ENCODE measurements at places on chromosomes 2 and 18. TPM values are rescaled to one million over a fixed set of nuclear protein-coding genes. Genes with fewer than 3 reads are reported as not detected.

IL1F10 gene
- not detected for total RNA-seq

TMEM178A gene
- 2.8 TPM for total RNA-seq

REG3G gene
- not detected for total RNA-seq

NMUR1 gene
- total RNA-seq, result not detected

CFAP53 gene
- total RNA-seq, result 0.22 TPM

ADAM23 gene
- 0.92 TPM for total RNA-seq

CCDC121 gene
- 2.5 TPM for total RNA-seq

DNA sequence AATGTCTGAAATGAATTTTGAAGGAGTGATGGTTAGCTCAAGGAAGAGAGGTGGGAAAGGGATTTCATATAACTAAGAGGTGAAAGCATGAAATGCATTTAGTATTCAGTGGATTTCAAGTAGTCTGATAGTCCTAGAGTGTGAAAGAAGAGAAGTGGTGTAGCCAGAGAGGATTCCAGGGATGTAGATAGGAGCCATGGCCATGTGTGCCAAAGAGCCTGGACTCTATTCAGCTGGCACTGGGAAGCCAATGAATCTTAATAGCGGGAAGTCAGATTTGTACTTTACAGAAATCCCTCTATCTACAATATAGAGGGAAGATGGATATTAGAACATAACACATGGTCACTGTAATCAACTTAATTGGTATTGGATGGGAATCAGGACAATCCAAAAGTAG, 8.3 kb upstream of the BOLL start:
- no peak for DNase-seq

DNA sequence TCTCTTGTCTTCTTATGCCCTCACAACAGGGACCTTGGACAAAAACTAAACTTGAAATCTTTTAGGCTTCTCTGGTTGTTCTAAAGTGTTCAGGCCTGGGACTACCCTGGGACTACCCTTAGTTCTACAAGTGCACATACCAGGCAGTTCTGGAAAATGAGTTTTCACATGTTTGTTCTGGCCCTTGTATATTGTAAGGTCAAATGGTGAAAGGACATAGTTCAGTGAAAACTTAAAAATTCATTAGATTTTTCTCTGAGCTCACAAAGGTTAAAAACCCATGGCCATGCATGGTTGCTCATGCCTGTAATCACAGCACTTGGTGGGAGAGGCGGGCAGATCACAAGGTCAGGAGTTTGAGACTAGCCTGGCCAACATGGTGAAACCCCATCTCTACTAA, 875.5 kb upstream of the FAM98A start:
- DNase-seq, result peak; percentile 50

DNA sequence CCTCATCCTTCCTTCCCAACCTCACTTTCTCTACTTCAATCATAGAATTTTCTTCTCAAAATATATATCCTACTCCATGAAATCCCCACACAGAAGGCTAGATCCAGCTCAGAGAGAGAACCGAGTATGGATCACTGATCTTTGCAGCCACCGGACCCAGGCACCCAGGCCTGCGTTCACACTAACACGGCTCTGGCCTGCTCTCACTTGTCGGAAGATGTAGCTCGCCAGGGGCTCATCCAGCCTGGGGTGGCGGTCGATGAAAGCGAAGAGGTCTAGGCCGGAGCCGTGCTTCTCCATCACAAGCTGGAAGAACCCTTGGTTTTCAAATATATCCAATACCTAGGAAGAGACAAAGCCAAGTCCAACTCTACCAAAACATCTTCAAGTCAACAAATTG, 12.7 kb upstream of the MTERF4 start:
- DNase-seq, result no peak

GRCh38 chr2:224847961-224848850, 132.0 kb upstream of the CCDC195 start:
- peak; percentile 38 for DNase-seq

GRCh38 chr2:240397924-240398645, 37.4 kb upstream of the GPC1 start:
- no peak for DNase-seq

DNA sequence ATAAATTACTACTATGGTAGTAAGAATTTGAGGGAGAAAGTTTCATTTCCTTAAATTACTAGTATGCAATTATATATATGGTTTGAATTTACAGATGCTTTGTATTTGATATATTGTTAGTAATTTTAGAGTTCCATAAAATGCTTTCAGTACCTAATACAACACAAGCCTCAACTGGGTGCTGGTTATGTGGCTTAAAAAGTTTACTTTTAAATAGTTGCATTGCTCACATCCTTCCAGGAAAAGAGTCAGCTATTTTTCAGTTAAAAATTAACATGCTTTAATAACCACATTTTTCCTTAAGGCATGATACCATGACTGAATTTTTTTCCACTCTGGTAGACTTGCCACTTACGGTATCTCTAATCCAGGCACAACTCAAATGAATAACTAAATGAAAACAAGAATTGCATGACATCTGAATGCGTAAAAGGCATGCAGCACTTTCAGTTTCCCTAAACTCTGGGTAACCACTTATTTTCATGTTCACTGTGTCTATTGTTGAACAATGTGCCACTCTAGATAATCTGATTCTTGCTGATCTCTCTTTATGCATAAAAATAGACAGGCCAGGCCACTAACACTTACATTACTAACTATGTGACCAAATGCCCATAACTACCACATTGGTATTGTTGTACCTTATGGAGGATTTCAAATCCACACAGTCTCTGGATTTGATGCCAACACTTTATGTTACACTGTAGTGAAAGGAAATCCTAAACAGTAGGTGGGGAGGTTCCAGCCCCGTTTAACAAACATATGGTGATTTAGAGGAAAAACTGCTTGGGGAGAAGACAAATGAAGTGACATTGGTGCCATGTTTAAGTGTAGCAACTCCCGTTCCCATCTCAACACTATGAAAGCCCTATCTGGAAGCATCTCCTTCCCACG, 35.5 kb upstream of the SLC35F5 start:
- DNase-seq, result peak; percentile 99

GRCh38 chr2:139366681-139367080, 586.5 kb upstream of the NXPH2 start:
- no peak for DNase-seq

- no peak for DNase-seq
Measured at GRCh38 chr2:150387586-150388288, 99.7 kb downstream of the RND3 start.

- no peak for DNase-seq
Measured at GRCh38 chr2:202203348-202203747, 35.0 kb downstream of the SUMO1 start.

DNA sequence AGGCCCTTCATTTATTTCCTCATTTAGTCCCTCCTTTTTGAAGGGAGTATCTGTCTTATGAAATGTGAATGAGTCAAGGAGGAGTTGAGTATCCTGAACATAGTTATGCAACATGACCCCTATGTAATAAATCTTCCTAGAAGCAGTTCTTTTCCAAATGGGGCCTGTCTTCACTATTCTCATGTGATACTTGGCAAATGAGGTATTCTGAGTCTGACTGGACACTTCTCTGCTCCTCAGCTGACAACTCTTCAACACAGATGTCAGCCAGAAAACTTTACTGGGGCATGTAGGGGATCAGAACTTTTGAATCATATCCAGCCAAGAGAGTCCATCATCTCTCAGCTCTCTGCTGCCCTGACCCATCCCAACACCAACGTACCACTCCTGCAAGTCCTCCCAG, 291.6 kb downstream of the ZNF385B start:
- DNase-seq, result no peak

- no peak for DNase-seq
Measured at GRCh38 chr18:74862094-74862493, 264.4 kb downstream of the ZNF407 start.

DNA sequence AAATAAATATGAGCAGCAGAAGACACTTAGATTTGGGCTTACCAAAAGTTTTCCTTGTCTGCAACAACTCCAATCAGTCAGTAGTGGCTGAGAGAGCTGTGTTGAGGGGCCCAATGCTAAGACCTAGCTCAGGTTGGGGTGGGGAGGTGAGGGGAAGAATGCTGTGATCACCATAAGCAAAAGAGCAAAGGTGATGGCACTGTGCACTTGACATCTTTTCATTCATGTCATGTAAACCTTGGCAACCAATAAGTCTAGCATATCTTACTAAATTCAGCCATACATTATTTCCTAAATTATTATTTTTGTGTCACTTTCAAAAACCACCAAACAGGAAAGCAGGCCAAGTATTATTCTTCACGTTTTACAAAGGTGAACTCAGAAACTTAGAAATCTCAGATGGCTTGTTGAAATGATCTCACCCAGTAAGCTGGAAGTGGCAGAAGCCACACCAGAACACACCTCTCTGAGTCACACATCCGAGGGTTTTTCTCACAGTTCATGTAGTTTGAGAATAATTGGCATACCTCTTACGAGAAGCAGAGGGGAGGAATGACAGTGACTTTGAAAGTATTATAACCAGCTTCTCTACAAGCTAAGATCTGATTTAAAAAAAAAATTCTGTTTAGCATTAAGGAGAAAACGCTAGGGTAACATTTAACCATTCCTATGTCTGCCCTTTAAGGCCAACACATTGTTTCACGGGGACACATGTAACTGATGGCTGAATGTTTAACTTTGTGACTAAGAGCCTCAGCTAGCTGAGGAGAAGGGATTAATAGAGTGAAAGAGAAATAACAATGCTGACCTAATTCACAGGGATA, 43.3 kb upstream of the SETBP1 start:
- peak; percentile 95 for DNase-seq

- DNase-seq, result no peak
Measured at GRCh38 chr18:48154828-48155227, 224.4 kb upstream of the SMAD2 start.

- no peak for DNase-seq
Measured at GRCh38 chr18:6249170-6249569, 165.5 kb downstream of the L3MBTL4 start.

GRCh38 chr2:167929484-167929883, 317.9 kb downstream of the STK39 start:
- no peak for DNase-seq

GRCh38 chr2:2641541-2642410, 310.7 kb upstream of the MYT1L start:
- no peak for DNase-seq

GRCh38 chr2:223222397-223222796, 170.4 kb downstream of the KCNE4 start:
- DNase-seq, result no peak

Measured in epithelial cell of proximal tubule (primary cell).